Amniotic stem cell (primary cell): ENCODE measurements at places on chromosomes 13 and 19.
A peak's percentile ranks its signal among the peaks of the same experiment; 100 is the strongest.

DNA sequence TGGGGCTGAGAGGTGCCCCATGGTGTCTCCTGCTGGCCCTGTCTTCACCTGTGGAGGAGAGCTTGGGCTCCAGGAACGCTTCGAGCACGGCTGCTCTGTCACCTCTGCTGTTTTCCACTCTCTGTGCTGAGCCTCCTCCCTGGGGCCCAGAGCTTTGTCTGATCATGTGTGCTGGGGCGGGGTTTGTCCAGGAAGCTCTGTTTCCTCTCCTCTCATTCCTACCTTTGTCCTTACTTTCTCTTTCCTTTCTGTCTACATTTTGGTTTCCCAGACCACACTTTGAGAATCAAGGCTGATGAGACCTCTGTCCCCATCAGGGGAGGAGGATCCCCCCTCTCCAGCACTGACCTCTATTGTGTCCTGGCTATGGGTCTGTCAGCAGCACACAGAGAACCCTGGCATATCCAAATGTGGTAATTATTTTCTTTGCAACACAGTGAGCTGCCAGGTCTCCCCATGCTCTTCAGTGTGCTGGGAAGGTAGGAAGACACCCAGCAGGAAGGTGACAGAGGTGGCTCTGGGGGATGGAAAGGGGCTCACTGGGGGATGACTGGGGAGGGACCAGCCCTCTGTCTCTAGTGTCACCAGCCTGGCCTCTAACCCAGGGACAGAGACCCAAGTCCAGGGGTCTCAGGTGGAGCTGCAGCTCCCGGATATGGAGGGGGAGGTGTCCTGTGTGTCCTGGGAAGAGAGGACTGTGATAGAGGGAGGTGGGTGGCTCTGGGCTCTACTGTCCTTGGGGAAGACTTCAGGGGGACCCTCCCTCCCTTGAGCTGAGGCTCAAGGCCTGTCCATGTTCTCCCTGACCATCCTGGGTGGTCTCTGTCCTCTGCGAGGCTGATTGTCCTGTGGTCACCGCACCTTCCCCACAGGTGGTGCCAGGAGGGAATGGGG, at the start of gene CEACAM1:
Gene CEACAM1 (minus strand): TSS at position 128 of the 894 bp plus-strand sequence. CDS start 107 bp downstream, at position 21.
- DNase-seq = no peak

DNA sequence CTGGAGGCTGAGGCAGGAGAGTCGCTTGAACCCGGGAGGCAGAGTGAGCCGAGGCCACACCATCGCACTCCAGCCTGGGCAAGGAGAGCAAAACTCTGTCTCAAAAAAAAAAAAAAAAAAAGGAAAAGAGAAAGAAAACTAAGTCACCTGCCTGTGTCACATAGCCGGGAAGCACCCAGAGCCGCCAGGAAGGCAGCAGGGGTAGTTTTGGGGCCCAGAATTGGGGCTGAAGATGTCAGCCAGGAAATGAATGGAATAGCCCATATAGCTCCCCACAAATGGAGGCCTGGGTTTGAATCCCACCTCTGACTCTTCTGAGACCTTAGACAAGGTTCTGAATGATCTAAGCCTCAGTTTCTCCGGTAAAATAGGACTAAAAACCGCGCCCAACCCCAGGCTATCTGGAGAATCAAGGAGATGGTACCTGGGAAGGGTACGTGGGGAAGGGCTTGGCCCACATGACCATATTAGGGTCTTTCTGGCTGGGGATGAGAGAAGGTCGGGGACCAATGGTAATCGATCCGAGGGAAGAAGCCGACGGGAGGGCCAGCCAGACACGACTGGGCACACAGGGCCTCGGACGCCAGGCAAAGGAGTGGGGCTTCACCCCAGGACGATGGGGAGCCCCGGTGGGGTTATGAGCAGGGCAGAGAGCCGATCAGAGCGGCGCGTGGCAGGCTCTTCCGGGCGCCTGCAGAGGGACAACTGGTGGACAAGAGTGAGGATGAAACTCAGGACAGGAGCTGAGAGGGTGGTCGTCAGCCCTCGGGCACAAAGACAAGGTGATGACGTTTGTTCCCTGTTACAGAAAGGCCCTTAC, 14.4 kb downstream of the CCDC124 start:
- no peak for DNase-seq

DNA sequence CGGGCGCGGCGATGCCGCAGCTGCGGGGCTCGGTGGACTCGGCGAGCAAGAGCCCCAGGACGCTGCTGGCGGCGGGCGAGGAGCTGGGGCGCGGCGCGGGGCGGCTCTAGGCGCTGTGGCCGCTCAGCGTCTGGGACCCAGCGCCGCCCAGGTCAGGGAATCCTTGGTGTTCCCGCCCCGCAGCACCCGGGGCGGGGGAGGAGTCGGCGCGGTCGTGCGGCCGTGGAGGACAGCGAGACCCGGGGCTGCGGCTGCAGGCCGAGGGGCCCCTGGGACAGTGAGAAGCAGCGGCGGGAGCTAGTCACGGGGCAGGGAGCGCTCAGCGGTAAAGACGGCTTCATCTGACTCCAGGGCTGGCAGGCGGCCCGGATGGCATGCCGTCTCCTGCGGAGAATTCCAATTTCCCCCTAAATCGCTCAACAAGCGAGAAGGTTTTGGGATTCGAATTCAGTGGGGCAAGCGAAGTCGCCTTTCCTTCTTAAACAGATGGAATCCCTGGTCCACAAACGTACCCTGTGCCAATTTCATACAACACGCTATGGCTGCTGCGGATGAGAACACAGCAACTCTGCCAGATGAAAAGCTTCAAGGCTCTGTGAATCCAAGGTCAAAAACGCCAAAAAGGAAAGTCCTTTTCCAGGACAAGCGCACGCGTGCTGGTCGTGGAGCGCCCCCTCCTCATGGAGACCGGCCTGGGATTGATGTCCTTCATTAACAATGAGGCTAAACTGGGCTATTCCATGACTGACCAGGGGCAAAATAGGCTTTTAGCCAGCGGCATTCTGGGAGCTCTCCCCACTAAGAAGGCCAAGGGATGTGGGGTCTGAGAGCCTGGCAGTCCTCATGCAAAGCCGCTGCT, 4.2 kb upstream of the ZSCAN4 start:
- no peak for DNase-seq

GRCh38 chr13:33561627-33562026, 256.3 kb upstream of the RFC3 start:
- no peak for DNase-seq

- no peak for DNase-seq
Observed at GRCh38 chr19:41189425-41190065, 3.5 kb upstream of the CYP2S1 start.

GRCh38 chr19:30049846-30050667, 108.0 kb downstream of the URI1 start:
- no peak for DNase-seq

DNA sequence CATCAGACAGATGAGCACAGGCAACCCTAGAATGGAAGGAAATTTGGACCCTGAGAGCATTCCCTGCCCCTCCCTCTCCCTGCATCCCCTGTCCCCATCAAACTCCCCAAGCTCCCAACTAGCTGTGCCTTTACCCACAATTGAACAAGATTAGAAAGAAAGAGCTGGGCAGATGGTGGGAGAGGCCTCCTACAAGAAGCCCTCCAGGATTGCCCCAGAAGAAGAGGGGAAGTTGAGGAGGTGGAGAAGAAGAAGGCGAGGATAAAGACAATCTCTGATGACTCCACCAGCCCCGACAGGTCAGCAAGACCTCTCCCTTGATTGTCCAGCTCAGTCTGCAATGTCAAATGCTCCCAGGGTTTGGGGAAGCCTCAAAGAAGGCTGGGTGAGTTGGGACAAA, 11.9 kb downstream of the UNC13A start:
- DNase-seq = no peak

DNA sequence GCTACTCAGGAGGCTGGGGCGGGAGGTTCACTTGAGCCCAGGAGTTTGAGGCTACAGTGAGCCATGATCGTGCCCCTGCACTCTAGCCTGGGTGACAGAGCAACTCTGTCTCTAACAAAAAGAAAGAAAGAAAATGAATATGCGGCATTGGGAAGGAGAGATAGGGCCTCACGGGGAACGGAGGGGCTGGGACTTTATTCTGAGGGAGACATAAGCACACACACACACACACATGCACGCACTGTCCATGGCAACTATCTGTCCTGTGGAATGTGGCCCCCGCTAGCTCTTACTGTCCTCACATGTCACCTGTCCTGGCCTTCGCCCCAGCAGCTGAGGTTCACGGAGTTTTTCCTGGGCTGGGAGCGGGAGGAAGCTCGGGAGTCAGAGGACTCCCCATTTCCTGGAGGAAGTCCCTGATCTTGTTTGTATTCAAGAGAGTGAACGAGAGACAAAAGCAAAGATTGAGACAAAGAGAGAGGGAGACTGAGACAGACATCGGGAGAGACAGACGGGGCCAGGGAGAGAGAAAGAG, 654 bp downstream of the STAP2 start:
- no peak for DNase-seq

GRCh38 chr13:31350560-31350959, 150.8 kb downstream of the B3GLCT start:
- DNase-seq = no peak

DNA sequence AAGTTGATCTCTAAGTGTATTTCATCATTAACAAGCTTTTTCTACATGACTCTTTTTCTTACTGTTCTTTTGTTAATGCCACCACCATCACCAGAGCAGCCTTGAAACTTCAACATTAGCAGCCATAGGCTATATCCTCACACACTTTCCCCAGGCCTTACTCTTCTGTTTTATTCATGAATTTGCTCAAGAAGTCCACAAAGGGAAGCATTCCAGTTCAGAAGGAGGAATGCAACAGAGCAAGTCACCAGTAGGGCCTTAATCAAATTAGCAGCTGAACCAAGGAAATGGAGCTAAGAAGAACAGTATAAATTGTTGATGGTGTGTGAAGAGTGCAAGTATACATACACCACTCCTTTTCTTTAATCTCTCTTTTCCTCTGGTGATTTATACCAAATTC, 223.1 kb downstream of the NBEA start:
- DNase-seq = no peak

- peak; percentile 4 for DNase-seq
Observed at GRCh38 chr13:100235311-100235901, 146.5 kb downstream of the PCCA start.

- no peak for DNase-seq
Observed at GRCh38 chr19:5122671-5123409, 153.9 kb downstream of the KDM4B start.

DNA sequence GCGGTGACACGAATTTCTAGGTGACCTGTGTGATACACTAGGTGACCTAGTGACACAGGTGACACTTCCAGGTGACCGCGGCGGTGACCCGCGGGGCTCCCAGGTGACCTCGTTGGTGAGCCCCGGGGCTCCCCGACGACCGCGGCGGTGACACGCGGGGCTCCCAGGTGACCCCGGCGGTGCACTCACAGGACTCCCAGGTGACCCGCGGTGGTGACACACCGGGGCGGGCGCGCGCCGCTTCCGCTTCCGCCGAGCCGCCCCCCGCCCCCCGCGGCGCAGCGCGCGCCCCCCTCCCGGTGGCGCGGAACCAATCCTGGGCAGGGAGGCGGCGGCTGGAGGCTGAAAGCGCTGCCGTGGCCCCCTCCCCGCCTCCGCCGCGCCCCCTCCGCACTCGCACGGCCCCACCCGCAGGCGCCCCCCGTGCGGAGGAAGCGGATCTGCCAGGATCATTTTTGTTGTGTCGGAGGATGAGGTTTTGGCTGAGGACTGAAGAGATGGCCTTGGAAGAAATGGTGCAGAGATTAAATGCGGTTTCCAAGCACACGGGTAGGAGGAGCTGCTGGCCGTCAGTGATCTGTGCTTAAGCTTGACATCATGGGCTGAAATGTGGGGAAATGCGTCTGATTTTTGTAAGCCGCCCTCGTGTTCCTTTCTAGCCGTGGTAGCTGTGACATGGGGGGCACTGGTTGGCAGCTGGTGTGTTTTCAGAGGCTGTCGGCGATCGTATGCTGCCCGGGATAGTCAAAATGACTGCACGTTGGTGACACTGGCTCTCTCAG, at the start of gene MCF2L:
Gene MCF2L (plus strand): TSS at position 305 of the 782 bp plus-strand sequence. CDS start 166 bp downstream, at position 471.
- DNase-seq = peak; percentile 7

- no peak for DNase-seq
Observed at GRCh38 chr13:62706048-62706447, 1290.4 kb upstream of the PCDH20 start.

GRCh38 chr19:7004313-7004931, 16.8 kb downstream of the MBD3L2B start:
- no peak for DNase-seq

- DNase-seq = no peak
Observed at GRCh38 chr19:48502350-48503018, 9.2 kb downstream of the LMTK3 start.

DNA sequence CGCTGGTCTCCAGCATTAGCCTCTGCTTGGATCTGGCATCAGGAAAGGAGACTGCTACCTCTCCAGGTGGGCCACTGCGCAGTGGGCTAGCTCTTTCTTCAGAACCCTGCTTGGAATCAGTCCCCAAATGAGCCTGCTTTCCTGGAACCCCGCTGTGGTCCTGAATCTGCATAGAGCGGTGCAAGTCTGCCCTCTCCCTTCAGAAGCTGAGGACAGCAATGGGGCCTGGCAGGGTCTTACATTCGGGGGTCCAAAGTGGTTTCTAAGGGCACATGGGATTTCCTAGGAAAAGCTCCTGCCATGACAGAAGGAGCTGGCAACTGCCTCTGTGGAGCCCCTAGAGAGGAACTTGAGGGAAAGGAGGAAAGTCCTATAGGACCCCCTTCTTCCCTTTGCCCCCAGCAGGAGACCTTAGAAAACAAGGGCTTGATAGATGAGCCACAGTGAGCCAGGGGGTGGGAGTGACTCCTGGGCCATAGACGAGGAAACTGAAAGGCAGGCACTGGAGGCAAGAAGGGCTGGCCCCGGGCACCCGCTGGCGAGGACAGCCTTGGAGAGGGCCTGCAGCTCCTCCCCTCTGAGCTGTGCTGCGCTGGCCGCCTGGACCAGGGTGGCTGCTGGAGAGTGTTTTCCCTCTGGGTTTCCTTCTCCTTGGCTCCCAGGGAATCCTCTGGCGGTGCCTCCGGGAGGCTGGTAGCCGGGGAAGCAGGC, 1.4 kb upstream of the VSTM2B start:
- no peak for DNase-seq

DNA sequence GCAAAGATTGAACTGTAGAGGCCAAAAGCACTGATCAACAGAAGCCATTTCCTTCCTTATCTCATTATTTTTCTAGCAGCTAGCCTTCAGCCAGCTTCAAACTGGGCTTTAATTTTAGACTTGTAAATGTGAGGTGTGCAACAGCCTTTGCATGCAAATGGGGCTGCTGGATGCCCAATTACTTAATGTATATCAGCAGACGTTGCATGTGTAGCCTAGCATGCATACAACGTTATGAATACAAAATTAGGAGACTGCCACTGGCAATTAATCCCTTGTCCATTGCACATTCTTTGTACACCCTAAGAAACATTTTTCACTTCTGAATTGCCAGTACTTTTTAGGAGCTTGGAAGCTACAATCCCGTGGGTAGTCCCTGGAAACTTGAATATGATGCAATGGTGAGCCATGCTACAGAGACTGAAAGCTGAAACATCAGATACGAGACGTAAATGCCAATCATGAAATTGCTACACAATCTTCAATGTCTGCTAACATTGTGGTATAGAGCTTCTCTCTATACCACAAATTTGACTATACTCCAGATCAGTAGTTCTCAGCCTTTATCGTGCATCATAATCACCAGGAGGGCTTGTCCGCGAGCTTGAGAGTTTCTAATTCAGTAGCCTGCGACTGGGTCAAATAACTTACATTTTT, 20.2 kb downstream of the EPSTI1 start:
- no peak for DNase-seq

DNA sequence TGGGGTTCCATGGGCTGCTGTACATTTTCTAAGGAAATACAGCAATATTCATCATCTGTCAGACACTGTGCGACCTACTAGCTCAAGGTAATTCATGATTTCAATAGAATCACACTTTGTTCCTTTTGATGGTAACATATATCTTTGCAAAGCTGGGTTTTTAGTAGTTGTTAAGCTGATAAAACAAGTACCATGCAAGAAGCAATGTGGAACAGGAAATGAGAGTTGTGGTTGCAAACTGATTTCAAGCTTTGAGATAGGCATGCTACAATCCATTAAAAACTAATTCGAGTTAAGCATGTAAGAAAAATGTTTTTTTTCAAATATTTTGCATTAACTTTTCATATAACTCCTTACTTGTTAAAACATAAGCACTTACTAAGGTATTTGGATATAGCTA, 6.8 kb upstream of the MBNL2 start:
- DNase-seq = no peak
